ENCODE measurements at places on chromosomes 12 and 14.
A peak's percentile ranks its signal among the peaks of the same experiment; 100 is the strongest.

DNA sequence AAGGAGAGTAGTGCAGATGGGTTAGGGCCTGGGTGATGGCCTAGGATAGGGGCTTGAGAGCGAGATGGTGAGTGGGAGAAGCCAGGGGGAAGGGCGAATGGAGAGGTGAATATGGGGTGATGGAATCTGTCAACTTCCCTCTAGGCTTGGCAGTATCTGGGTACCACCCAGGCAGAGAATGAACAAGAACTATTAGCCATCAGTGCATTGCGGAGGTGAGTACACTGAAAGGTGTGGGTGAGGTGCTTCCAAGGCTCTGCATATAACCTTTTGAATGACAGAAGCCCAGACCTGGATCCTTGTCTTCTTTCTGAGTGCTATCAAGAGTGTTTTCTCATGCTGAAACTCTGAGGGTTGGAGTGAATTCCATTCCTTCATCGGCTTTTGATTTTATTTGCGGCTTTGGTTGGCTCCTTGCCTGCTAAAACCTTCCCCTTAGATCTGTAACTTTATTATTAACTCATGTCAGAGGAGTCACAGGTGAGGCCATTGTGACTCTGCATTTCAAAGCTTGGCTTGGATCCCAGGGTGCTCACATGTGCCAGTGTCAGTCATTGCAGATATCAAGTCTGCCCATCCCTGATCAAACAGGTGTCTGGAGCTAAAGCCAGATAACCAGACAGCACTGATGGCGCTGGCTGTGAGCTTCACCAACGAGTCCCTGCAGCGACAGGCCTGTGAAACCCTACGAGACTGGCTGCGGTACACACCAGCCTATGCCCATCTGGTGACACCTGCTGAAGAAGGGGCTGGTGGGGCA lies 18.6 kb downstream of the PEX5 start:
- no peak for DNase-seq

- DNase-seq: no peak
These were observed 31.4 kb upstream of the C12orf76 start for GRCh38 chr12:110079477-110080400.

DNA sequence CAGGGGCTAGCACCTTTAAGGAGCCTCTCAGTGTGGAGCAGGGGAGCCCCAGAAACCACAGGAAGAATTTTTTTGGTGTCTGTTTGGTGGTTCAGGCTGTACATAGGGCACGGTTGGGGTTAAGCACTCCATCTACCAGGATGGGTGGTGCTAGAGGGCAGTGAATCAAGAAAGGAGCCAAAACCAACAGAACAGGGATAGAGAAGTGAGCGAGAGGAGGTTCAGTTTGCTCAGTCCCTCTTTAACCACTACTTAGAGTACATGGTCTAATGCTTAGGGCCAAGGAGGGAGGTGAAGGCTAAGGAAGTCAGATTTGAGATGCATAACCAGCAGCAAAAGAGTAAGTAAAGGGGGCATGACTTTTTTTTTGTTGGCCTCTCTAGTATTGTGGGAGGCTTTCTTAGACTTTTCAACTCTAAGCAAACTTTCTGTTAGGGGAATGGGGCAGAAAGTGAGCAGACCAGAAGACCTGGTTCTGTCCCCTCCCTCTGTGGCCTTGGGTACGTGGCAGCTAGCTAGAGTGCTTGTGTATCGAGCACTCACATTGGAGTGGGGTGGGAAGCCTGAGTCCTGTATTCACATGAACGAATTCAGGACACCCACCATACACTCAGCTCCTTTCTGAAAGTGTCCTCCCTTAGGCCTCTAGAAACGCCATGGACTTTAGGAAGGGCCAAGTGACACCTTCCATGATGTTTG lies 6.6 kb upstream of the NPFF start:
- DNase-seq: no peak

DNA sequence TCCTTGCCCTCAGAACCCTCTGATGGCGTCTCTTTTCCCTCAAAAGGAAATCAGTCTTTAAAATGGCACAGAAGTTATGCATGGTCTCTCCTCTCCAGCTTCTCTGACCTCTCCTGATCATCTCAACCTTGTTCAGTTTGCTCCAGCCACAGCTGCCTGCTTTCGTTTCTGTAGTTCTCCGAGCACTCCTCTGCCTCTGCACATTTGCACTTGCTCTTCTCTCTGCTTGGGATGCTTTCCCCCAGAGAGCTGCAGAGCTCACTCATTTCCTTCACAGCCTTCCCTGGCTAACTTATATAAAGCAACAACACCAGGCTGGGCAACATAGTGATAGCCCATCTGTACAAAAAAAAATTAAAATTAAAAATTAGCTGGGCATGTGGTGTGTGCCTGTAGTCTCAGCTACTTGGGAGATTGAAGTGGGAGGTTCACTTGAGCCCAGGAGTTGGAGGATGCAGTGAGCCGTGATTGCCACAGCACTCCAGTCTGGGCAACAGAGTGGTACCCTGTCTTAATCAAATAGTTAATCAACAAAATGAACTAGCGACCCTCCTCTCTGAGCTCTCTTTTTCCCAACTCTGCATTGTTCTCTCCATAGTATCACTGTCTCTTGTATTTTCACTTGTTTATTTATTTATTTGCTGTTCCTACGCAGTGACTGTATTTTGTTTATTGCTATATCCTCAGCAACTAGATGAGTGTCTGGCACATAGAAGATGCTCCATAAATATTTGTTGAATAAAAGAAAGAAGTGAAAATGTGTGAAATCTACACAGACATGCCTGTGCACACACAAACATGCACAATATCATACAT lies 37.7 kb downstream of the PPFIBP1 start:
- no peak for DNase-seq

DNA sequence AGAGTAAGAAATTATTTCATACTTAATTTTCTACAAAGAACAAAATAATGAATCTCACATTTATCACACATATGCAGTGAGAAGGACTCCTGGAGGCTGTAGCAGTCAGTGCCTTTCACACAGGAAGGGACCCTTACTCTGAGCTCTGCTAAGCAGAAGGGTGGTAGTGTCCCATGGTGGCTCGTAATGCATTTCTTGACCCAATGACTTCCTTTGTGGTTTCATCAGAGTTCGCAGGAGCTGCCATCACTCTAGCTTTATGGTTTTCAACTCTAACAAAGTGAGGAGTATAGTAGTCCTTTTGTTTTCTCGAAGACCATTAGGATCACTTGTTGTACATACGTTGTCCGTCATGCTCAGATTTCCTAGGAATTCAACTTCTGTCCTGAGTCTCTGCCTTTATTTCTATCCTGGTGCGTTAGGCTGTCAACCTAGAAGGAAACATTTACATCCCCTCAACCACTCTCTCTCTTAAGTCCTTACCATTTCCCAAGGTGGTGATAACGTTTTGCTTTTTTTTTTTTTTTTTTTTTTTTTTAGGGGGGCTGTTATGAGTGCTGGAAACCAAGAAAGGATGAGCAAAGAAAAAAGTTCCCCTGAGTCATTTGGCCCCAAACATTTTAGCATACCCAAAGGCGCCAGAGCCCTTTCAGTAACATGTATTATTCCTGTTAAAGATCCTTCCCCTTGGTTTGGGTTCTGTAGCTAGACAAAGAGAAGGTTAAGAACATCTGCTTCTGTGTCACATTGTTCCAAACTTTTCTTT lies 37.2 kb downstream of the GABARAPL1 start:
- DNase-seq: no peak

GRCh38 chr12:62783881-62784280 lies 151.1 kb downstream of the PPM1H start:
- DNase-seq: peak; percentile 14

- no peak for DNase-seq
These were observed 66.9 kb downstream of the ANKS1B start for GRCh38 chr12:99917711-99918402.

GRCh38 chr14:51681411-51681810 lies 29.7 kb downstream of the FRMD6 start:
- no peak for DNase-seq

DNA sequence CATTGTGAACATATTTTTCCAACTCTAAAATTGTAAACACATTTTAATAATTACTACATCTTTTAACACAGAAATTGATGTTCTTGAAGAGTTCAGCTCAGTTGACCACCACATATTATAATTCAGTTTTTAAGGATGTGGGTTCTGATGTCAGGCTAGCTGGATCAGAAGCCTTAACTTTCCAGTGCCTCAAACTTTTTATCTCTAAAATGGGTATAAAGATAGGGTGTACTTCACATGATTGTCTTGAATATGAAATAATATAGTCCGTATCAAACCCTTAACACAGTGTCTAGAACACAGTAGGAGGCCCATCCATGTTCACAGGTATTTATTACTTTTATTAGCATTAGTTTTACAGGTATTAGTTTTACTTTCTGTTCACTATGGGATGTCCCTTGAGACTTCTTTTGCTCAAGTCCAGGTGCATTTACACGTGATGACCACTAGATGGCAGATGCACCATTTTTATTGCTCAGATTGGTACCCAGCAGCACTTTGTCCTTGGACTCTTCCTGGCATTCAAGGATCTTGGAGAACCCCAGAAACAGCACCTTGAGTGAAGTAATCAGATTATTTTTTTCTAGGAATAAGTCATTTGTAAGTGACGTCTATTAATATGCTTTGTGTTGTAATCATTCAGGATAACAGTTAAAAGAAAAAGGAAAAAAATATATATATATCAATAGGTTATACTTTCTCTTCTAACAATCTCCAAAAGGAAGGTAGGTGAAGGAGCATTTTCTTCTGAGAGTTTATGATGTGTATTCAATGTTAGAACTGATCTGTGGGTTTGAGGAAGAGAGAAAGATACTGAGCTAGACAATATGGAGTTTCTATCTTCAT lies 580.2 kb downstream of the ETNK1 start:
- peak; percentile 55 for DNase-seq

- DNase-seq: no peak
These were observed 97.6 kb downstream of the BCAT1 start for GRCh38 chr12:24851341-24851740.

- peak; percentile 71 for DNase-seq
These were observed 4.6 kb downstream of the CCDC197 start for GRCh38 chr14:94001501-94002396.

GRCh38 chr12:88802096-88802706 lies 221.9 kb upstream of the KITLG start:
- peak; percentile 27 for DNase-seq

GRCh38 chr12:58171914-58172313 lies 230.5 kb downstream of the ATP23 start:
- peak; percentile 49 for DNase-seq

- peak; percentile 52 for DNase-seq
These were observed 31.1 kb downstream of the APPL2 start for GRCh38 chr12:105204916-105205315.

All from fibroblast of skin of scalp (primary cell).